ENCODE measurements at places on chromosomes 4 and X. TPM values are rescaled to one million over a fixed set of nuclear protein-coding genes. Genes with fewer than 3 reads are reported as not detected.

RADX gene
- 2.4 TPM for polyA plus RNA-seq

SPANXA1 gene
- not detected for polyA plus RNA-seq

MAGEA1 gene
- polyA plus RNA-seq: not detected

TMPRSS11A gene
- polyA plus RNA-seq: not detected

TBX22 gene
- not detected for polyA plus RNA-seq

HSFX4 gene
- not detected for polyA plus RNA-seq

ZNF718 gene
- polyA plus RNA-seq: 7.0 TPM

DACH2 gene
- not detected for polyA plus RNA-seq

MAGEC2 gene
- polyA plus RNA-seq: not detected

PAGE2 gene
- polyA plus RNA-seq: not detected

SLC26A1 gene
- 2.3 TPM for polyA plus RNA-seq

- no peak overlapping the region for H3K27ac ChIP-seq
- no peak overlapping the region for H3K4me3 ChIP-seq
- no peaks in the 10 kb centered on the region for H3K27me3 ChIP-seq
- peak; percentile 63 for DNase-seq
- H3K36me3 ChIP-seq: no peaks in the 10 kb centered on the region
Measured at GRCh38 chr4:81392164-81392563, 79.5 kb downstream of the RASGEF1B start.

GRCh38 chr4:101961144-101961543, 170.6 kb downstream of the BANK1 start:
- no peak for DNase-seq
- H3K36me3 ChIP-seq: no peaks in the 10 kb centered on the region
- H3K4me3 ChIP-seq: no peak overlapping the region
- H3K4me1 ChIP-seq: no peaks in the 10 kb centered on the region
- no peaks in the 10 kb centered on the region for H3K27me3 ChIP-seq

GRCh38 chr4:145446184-145446583, 35.5 kb upstream of the SMAD1 start:
- H3K36me3 ChIP-seq: no peaks in the 10 kb centered on the region
- no peak for DNase-seq
- H3K27me3 ChIP-seq: no peaks in the 10 kb centered on the region
- H3K4me3 ChIP-seq: no peak overlapping the region

DNA sequence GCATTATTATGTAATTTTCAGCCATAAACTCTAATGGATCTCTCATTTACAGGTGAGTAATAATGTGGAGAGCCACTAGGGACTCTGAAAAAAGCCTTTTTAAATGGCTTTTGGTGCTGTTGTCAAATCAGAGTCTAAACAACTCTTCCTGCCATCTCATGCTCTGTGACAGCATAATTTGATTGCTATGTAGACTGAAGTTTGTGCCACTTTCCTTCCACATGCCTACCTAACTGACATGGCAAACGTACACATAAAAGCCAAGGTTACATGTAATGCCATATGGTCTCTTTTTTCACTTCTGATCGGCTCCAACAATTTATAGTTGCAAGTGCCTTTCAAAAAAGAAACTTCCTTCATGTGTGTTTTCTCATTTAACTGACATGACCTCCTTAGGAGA, 94.3 kb downstream of the SH2D1A start:
- no peaks in the 10 kb centered on the region for H3K27me3 ChIP-seq
- H3K36me3 ChIP-seq: no peaks in the 10 kb centered on the region
- H3K4me1 ChIP-seq: no peaks in the 10 kb centered on the region
- H3K4me3 ChIP-seq: no peak overlapping the region

GRCh38 chr4:160869899-160870298, 1293.9 kb downstream of the FSTL5 start:
- no peaks in the 10 kb centered on the region for H3K4me1 ChIP-seq
- H3K36me3 ChIP-seq: no peaks in the 10 kb centered on the region
- DNase-seq: no peak
- H3K27me3 ChIP-seq: no peaks in the 10 kb centered on the region
- H3K27ac ChIP-seq: no peak overlapping the region

DNA sequence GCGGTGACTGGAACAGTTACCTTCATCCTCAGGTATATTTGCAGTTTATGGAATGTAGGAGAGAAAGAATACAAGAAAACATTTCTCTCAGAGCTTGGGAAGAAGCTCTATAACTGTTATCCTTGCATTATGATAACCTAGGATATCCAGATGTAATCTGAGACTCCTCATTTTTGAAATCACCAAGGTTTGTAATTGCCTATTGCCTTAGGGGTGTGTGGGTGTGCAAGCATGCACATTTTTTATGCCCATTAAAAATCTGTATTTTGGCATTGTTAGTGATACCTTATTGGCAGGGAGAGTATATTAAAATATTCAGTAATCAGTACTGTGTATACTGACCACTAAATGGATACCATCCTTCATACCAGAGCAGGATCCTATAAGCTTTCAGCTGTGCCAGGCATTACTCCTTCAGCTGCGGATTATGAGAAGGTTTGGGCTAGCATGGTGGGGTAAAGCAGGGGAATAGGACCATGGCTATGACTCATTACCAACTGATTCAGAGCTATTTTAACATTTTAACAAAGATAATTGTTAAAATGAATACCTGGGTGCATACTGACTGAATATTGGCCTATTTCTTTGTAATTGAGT, 8.3 kb downstream of the SEC24B start:
- no peaks in the 10 kb centered on the region for H3K27me3 ChIP-seq
- no peak for DNase-seq
- peaks cover 19% of the 10 kb centered on the region for H3K4me1 ChIP-seq
- no peak overlapping the region for H3K27ac ChIP-seq

- no peak overlapping the region for H3K4me3 ChIP-seq
- no peaks in the 10 kb centered on the region for H3K27me3 ChIP-seq
- no peak for DNase-seq
- no peaks in the 10 kb centered on the region for H3K4me1 ChIP-seq
- H3K27ac ChIP-seq: no peak overlapping the region
- H3K36me3 ChIP-seq: no peaks in the 10 kb centered on the region
Measured at GRCh38 chrX:6681521-6682145, 146.7 kb upstream of the VCX3A start.

- H3K4me1 ChIP-seq: no peaks in the 10 kb centered on the region
- no peaks in the 10 kb centered on the region for H3K36me3 ChIP-seq
- DNase-seq: no peak
- H3K27ac ChIP-seq: no peak overlapping the region
- no peak overlapping the region for H3K4me3 ChIP-seq
- no peaks in the 10 kb centered on the region for H3K27me3 ChIP-seq
Measured at GRCh38 chrX:30141966-30142365, 73.4 kb upstream of the MAGEB2 start.

DNA sequence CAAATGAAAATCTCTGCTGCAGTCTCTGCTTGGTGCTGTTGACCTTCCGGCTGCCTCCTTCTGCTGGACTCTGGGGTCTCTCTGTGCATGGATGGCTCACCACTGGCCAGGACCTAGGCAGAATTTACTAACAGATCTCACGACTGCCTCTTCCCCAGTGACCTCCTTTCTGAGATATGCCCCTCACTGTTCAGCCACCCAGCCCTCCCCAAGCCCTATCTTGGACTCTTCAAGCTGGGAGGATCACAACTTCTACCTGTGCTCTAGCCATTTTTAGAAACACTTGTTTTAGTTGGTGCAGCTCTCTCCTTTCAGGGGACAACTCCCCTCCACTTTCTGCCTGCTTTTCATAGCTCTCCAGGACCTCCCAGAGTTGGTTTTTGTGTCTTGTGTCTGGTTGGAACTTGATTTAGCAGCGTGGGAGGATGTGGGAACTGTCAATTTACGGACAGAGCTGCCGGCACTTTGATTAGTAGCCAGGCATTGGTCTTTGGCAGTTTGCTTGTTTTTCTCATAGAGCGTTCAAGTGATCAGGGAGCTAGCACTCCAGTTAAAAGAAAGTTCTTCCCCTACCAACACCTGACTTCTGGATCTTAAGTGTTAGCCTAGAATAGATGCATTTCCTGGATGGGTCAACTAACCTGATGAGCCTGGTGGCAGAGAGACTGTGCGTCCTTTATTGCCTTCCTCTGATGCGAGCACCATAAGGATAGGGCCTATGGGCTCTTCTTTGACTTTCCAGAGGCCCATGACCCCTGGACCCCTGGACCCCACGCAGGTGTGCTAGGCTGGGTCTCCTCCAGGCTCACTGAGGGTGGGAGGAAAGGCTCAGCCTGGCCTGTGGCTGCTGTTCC, 6.5 kb downstream of the RGS12 start:
- no peak overlapping the region for H3K4me3 ChIP-seq
- H3K27me3 ChIP-seq: no peaks in the 10 kb centered on the region
- H3K36me3 ChIP-seq: no peaks in the 10 kb centered on the region
- no peak overlapping the region for H3K27ac ChIP-seq

- peaks cover 15% of the 10 kb centered on the region for H3K4me1 ChIP-seq
- DNase-seq: no peak
- no peaks in the 10 kb centered on the region for H3K27me3 ChIP-seq
- H3K27ac ChIP-seq: peak overlapping the region; percentile 81
- peaks cover 5% of the 10 kb centered on the region for H3K36me3 ChIP-seq
- peak overlapping the region; percentile 80 for H3K4me3 ChIP-seq
Measured at GRCh38 chr4:89111833-89112563, 665 bp downstream of the TIGD2 start.

DNA sequence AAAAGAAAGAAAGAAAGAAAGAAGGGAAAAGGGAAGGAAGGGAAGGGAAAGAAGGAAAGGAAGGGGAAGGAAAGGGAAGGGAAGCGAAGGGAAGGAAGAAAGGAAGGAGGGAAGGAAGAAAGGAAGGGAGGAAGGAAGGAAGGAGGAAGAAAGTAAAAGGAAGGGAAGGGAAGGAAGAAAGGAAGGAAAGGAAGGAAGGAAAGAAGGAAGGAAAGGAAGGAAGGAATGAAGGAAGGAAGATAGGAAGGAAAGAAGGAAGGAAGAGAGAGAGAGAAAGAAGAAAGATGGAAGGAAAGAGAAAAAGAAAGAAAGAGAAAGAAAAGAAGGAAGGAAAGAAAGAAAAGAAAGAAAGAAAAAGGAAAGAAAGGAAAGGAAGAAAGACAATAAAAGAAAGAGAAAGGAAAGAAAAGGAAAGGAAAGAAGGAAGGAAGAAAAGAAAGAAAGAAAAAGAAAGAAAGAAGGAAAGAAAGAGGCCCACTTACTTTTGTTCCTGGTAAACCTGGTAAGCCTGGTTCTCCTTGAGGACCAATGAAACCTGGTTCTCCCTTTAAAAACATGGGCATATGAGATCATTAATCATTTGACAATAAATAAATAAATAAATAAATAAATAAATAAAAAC, 105.9 kb upstream of the ETNPPL start:
- H3K4me3 ChIP-seq: no peak overlapping the region
- H3K36me3 ChIP-seq: no peaks in the 10 kb centered on the region
- H3K27me3 ChIP-seq: no peaks in the 10 kb centered on the region
- H3K27ac ChIP-seq: no peak overlapping the region
- H3K4me1 ChIP-seq: no peaks in the 10 kb centered on the region

- H3K27me3 ChIP-seq: peaks cover 3% of the 10 kb centered on the region
- no peak overlapping the region for H3K27ac ChIP-seq
Measured at GRCh38 chr4:80086296-80086695, 13.3 kb upstream of the ANTXR2 start.

GRCh38 chrX:130055103-130055502, 55.2 kb downstream of the ELF4 start:
- H3K36me3 ChIP-seq: peaks cover 8% of the 10 kb centered on the region
- DNase-seq: no peak
- no peaks in the 10 kb centered on the region for H3K27me3 ChIP-seq
- no peaks in the 10 kb centered on the region for H3K4me1 ChIP-seq

DNA sequence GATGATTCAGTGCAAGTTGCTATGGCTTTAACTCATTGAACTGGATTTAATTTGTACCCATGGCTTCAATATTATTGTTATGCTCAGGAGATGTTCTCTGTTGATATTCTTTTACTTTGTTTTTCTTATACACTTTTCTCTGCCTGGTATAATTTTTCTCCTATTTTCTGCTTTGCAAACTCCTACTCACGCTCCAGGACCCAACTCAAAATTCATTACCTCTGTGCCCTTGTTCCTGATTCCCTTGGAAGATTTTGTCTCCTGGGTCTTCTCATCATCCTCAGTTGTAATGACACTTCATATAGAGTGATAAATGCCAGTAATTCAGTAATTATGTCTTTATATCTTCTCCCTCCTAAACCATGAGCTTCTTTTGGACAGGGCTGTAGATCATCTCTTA, 259.9 kb upstream of the JADE1 start:
- no peaks in the 10 kb centered on the region for H3K36me3 ChIP-seq
- H3K27me3 ChIP-seq: peaks cover 3% of the 10 kb centered on the region
- H3K27ac ChIP-seq: no peak overlapping the region
- no peaks in the 10 kb centered on the region for H3K4me1 ChIP-seq
- no peak overlapping the region for H3K4me3 ChIP-seq

DNA sequence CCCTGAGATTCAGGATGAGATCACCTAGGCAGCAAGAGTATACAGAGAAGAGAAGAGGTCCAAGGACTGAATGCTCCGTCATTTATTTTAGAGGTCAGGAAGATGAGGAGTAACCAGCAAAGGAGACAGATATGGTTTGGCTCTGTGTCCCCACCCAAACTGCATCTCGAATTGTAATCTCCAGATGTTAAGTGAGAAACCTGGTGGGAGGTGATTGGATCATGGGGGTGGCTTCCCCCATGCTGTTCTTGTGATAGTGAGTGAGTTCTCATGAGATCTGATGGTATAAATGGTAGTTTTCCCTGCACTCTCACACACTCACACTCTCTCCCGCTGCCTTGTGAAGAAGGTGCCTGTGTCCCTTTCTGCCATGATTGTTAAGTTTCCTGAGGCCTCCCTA, 60.8 kb downstream of the MID1IP1 start:
- no peak overlapping the region for H3K4me3 ChIP-seq
- DNase-seq: no peak
- H3K27me3 ChIP-seq: no peaks in the 10 kb centered on the region
- no peak overlapping the region for H3K27ac ChIP-seq

DNA sequence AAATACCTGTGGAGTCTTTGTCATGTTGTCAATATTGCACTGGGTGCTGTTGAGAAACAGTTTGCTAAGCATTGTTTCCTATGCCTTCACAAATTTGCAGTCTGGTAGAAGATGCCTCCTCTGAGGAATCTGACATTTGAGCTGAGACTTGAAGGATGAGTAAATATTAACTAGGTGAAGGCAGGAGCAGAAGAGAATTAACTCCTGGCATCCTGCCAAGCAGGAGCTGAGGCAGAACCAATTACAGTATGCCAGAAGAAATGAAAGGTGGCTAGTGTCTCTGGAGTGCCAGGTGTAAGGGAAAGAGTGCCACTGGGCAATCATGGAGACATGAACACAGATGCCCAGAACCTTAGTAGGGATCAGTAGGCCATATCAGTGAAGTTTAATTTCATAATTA, 1778.2 kb upstream of the PCDH10 start:
- H3K4me3 ChIP-seq: no peak overlapping the region
- no peaks in the 10 kb centered on the region for H3K4me1 ChIP-seq
- no peaks in the 10 kb centered on the region for H3K27me3 ChIP-seq
- DNase-seq: no peak
- no peak overlapping the region for H3K27ac ChIP-seq
- no peaks in the 10 kb centered on the region for H3K36me3 ChIP-seq

GRCh38 chrX:110914281-110914680, 118.7 kb upstream of the CHRDL1 start:
- H3K4me3 ChIP-seq: no peak overlapping the region
- no peak overlapping the region for H3K27ac ChIP-seq
- H3K27me3 ChIP-seq: no peaks in the 10 kb centered on the region
- no peak for DNase-seq
- H3K4me1 ChIP-seq: no peaks in the 10 kb centered on the region

GRCh38 chr4:179976777-179977176, 2266.4 kb upstream of the TENM3 start:
- H3K27me3 ChIP-seq: no peaks in the 10 kb centered on the region
- no peak overlapping the region for H3K27ac ChIP-seq
- no peaks in the 10 kb centered on the region for H3K4me1 ChIP-seq
- no peak for DNase-seq
- H3K4me3 ChIP-seq: no peak overlapping the region

GRCh38 chrX:7552760-7553159, 290.2 kb upstream of the VCX start:
- DNase-seq: no peak
- H3K4me3 ChIP-seq: no peak overlapping the region
- H3K27me3 ChIP-seq: no peaks in the 10 kb centered on the region
- no peak overlapping the region for H3K27ac ChIP-seq
- no peaks in the 10 kb centered on the region for H3K36me3 ChIP-seq
- H3K4me1 ChIP-seq: no peaks in the 10 kb centered on the region
